Suppressor macrophage treated with lipopolysaccharide for 1 hour (primary cell): ENCODE measurements at places on chromosomes 4 and X.

- DNase-seq: peak; percentile 52
Measured at GRCh38 chrX:10217198-10217597, 60.4 kb downstream of the CLCN4 start.

DNA sequence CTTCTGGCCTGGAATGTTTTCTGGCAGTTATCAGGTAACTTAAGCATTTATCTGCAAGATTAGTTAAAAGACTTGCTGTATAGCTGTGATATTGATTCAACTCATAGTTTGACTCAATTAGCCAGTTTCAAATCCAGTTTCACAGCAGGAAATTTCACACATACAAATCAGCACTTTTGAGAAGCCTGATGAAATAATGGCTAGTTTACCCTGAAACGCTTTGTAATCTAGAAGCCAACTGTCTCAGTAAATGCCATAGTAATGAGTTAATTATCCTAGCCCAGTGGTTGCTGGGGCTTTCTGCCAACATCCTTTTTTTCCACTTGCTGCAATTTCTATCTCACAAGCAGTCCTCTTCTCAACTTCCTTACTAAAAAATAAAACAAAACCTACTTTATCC lies 53.1 kb downstream of the ARHGEF38 start:
- peak; percentile 13 for DNase-seq

- DNase-seq: no peak
Measured at GRCh38 chr4:183175631-183176232, 76.7 kb downstream of the WWC2 start.

DNA sequence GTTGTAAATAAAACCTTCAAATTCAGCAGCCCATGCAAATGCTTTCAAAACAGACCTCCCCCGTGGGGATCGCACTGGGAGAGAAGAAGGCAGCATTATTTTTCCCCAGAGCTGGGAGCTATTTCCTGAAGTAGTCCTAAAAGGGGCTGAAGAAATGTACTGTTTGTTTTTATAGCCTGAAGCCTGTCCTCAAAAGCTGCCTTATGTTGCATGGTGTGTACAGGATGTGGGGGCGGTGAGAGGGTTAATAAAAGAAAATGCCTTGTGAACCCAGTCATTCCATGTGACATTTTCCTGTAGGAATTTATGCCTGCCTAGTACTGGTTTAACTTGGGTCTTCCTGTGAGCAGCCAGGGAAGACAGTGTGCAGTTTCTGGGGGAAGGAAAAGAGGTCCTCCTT lies 144.1 kb downstream of the SOWAHB start:
- no peak for DNase-seq

GRCh38 chr4:61442936-61443335 lies 242.8 kb downstream of the ADGRL3 start:
- no peak for DNase-seq

DNA sequence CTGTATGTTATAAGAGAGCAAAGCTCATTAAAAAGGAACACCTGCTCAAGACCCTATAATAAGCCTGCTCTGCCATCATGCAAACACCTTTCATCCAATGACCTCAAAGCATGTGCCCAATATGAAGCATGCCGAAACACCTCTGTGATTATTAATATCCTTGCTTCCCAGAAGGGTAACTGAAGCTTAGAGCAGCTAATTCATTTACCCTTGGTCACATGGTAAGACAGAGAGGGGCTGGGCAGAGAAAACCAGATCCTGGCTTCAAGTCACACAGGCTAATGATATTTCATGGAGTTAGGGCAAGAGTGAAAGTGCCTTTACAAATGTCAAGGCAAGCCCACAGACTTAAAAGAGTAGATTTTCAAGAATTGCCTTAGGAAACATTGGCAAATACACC lies 5.6 kb downstream of the AMOT start:
- no peak for DNase-seq

DNA sequence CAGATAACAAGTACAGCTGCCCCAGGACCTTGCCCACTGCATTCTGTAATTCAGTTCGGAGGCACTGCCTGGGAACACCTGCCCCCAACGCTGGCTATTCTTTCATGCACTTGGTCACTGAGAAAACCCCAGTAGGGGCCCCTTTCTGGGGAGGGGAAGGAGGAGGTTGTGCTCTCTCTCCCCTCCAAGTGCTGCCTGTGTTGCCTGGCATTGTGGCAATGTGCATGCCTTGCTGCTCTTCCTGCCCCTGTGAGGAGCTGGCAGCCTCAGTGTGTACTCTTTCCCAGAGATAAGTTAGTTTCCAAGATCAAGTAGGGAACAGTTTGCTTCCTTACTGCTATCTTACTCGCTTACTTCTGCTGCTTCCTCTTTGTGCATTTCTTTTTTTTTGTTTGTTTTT lies 90.8 kb downstream of the AASDH start:
- no peak for DNase-seq

DNA sequence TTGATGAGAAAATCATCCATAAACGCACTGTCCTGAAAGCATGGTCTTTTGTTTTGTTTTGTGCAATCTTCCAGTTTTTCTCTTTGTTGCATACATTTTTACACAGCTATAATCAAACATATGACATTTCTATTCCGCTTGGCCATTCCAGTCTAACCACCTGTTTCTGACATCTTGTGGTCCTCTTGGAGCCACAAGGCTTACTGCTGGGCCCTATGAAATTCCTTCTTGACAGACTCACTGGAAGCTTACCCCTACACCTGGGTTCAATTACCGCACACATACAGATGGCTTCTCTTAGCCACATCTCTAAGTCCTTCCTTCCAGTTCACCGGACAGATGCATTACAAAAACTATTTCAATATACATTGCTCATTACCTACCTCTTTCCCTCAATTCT lies 72.4 kb downstream of the PAPSS1 start:
- DNase-seq: no peak

DNA sequence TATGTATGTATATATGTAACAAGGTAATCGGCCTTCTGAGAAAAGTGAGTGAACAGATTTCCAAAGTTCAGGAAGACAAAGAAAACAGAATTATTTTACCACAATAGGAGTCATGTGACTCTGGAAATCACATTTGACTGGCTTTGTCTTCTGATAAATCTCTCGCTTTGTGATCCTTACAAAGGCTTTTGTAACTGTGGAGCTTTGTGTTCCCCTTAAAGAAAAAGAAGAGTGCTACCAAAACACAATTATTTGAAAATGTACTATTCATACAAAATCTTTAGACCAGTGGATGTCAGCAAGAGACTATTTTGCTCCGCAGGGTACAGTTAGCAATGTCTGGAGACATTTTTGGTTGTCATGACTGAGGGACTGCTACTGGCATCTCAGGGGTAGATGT lies 238.8 kb downstream of the LDB2 start:
- DNase-seq: no peak

- DNase-seq: no peak
Measured at GRCh38 chr4:152485726-152486276, 50.1 kb downstream of the FBXW7 start.

DNA sequence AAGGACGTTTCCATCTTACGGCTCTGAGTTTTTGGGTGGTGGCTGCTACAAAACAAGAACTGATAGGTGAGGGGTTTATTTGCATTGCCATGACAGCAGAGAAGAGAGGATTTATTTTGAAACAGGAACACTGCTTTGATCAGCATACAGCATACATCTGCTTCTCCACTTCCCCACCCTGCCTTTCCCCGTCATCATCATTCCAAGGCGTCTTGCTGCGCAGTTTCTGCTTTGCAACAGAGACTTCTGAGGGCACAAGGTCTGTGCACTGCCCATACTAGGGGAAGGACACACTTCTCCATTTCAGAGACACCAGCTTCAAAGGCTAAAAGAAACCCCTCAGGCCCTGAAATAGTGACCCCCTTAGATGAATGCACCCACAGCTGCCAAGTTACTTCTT lies 19.1 kb downstream of the STARD8 start:
- peak; percentile 72 for DNase-seq

GRCh38 chrX:108123591-108124366 lies 32.2 kb downstream of the ATG4A start:
- no peak for DNase-seq

DNA sequence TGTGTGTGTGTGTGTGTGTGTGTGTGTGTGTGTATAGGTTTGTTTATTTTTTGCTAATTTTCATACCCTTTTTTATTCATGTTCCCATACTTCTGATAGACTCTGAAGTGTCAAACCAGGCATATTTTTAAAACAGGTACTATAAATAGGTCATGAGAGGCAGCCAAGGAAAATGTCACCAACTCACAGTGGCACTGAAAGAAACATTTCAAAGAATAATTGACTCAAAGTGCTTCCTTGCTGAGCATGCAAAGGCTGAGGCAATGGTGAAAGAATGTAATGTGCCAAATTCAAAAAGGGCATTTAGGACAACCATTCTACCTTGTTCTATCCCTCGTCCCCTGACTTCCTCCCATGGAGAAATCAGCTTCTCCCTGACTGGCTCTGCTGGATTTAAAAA lies 95.5 kb downstream of the EIF4E start:
- DNase-seq: no peak

- no peak for DNase-seq
Measured at GRCh38 chr4:168584321-168584771, 87.5 kb downstream of the PALLD start.

DNA sequence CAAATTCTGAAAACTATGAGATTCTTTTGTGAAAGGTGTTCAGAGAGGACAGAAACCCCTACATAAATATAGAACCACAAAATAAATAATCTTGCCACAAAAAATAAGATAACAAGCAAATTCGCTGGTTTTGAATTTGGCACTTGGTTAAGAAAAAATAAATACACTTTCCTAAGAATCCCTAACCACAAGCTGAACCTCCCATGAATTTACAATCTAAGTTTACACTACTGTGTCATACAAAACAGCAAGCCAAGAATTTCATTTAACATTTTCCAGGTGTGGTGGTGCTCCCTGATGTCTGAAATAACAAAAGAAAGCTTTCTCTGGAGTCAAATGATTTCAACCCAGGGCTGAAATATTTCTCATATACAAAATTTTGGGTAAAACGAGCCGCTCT lies 121.0 kb downstream of the KCNIP4 start:
- DNase-seq: no peak

- DNase-seq: no peak
Measured at GRCh38 chrX:47992095-47992380, 11.8 kb downstream of the ZNF182 start.

GRCh38 chr4:151468715-151469696 lies 60.0 kb downstream of the FHIP1A start:
- no peak for DNase-seq

DNA sequence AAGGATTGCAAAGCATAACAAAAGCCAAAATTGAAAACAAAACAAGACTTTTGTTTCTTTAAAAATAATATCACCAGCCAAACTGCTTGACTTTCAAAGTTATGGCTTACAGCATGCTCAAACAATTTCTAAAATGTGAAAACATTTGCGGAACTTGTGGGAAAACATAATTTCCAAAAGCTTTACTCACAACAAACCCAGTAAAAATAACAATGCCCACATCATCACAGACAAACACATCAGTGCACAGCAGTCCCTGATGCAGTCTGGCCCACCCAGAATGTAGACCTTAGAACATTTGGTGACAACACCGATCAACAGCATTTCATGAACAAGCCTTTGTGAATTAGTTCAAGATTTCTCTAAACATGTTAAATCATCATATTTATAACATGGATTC lies 98.9 kb downstream of the ARHGAP6 start:
- DNase-seq: no peak

DNA sequence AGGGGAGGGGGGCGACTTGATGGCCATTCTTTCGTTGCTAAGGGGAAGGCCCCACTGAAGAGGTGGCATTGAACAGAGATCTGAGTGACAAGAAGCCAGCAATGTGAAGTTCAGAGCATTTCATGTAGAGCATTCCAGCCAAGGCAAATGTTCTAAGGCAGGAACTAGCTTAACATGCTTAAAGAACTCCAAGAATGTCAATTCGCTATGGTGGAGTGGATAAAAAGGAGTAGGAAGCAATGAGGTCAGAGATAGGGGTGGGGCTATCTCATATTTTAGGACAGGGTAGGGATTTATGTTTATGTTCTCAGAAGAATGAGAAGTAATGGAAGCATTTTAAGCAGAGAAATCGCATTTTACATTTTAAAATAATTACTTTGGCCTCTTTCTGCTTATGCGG lies 130.9 kb downstream of the TTC29 start:
- DNase-seq: no peak

DNA sequence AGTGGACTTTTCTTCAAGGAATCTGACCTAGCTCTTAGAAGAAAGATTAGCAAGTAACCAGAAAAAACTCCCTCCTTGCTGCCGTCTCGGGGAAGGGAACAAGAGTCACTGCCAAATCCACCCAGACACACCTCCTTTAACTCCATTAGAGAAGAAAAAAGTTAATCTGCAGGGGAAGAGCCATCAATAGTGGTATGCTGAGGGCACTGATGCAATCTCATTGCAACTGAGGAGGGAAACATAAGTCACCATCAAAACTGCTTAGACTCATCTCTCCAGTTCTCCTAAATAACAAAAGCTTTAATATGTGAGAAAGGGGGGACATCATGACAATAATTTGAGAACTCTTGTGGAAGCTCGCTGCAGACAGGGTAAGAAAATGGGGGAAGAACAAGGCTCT lies 49.3 kb upstream of the MAGED4B start:
- DNase-seq: no peak
